ENCODE measurements at places on chromosomes 5 and 9. TPM values are rescaled to one million over a fixed set of nuclear protein-coding genes. Genes with fewer than 3 reads are reported as not detected.

DNA sequence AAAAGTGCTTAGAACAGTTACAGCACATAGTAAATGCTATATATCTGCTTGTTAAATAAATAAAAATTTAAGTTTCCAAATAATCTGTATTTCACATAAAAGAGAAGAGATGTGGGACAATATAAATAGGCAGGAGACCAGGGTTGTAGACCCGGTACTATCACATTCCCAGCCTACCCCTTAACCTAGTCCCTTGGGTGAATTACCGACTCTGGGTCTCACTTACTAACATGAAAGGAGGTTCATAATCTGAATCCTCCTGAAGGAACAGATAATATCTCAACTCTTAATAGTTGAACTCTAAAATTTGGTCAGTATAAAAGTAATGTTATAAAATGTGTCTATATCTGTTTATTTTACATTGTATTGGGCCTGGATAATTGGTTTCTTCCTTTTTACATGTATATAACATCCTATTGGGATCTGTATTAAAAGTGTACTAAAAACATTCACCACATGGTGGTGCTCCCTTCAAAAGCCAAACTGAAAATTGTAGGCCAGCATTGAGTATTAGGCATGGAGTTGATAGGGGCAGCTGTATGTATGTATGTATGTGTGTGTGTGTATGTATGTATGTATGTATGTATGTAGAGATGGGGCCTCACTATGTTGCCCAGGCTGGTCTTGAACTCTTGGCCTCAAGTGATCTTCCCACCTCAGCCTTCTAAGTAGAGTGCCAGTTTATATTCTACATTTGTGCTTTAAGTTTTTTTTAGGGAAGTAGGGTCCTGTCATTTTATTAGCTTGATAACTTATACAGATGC is 64.2 kb upstream of the ABL1 start:
- no peaks in the 10 kb centered on the region for H3K36me3 ChIP-seq
- H3K27me3 ChIP-seq = no peaks in the 10 kb centered on the region
- peak; percentile 71 for DNase-seq
- no peak overlapping the region for H3K27ac ChIP-seq

GRCh38 chr5:112097768-112098167 is 321.3 kb downstream of the EPB41L4A start:
- H3K36me3 ChIP-seq = no peaks in the 10 kb centered on the region
- no peaks in the 10 kb centered on the region for H3K27me3 ChIP-seq
- H3K4me3 ChIP-seq = no peak overlapping the region

- H3K36me3 ChIP-seq = no peaks in the 10 kb centered on the region
- peaks cover 22% of the 10 kb centered on the region for H3K27me3 ChIP-seq
- DNase-seq = no peak
- H3K4me3 ChIP-seq = no peak overlapping the region
- H3K4me1 ChIP-seq = peaks cover 4% of the 10 kb centered on the region
- H3K27ac ChIP-seq = no peak overlapping the region
These were observed 39.3 kb upstream of the ADRA1B start for GRCh38 chr5:159877016-159877415.

GRCh38 chr5:138051441-138052296 is 18.8 kb upstream of the FAM13B start:
- H3K27me3 ChIP-seq = no peaks in the 10 kb centered on the region
- H3K4me1 ChIP-seq = no peaks in the 10 kb centered on the region
- no peak overlapping the region for H3K4me3 ChIP-seq
- no peaks in the 10 kb centered on the region for H3K36me3 ChIP-seq
- H3K27ac ChIP-seq = no peak overlapping the region

- H3K27ac ChIP-seq = peak overlapping the region; percentile 64
- no peaks in the 10 kb centered on the region for H3K36me3 ChIP-seq
- peaks cover 13% of the 10 kb centered on the region for H3K4me1 ChIP-seq
- peaks cover 21% of the 10 kb centered on the region for H3K27me3 ChIP-seq
- H3K4me3 ChIP-seq = no peak overlapping the region
These were observed 5.5 kb upstream of the HTR4 start for GRCh38 chr5:148659641-148660345.

GRCh38 chr5:158875272-158875679 is 224.4 kb downstream of the EBF1 start:
- no peaks in the 10 kb centered on the region for H3K27me3 ChIP-seq
- no peaks in the 10 kb centered on the region for H3K36me3 ChIP-seq
- H3K4me3 ChIP-seq = no peak overlapping the region
- no peak for DNase-seq
- H3K27ac ChIP-seq = no peak overlapping the region
- no peaks in the 10 kb centered on the region for H3K4me1 ChIP-seq

- no peaks in the 10 kb centered on the region for H3K36me3 ChIP-seq
- no peak overlapping the region for H3K27ac ChIP-seq
- H3K4me1 ChIP-seq = no peaks in the 10 kb centered on the region
- peak; percentile 16 for DNase-seq
- no peak overlapping the region for H3K4me3 ChIP-seq
These were observed 2118.6 kb upstream of the C9orf72 start for GRCh38 chr9:29691758-29692407.

DNA sequence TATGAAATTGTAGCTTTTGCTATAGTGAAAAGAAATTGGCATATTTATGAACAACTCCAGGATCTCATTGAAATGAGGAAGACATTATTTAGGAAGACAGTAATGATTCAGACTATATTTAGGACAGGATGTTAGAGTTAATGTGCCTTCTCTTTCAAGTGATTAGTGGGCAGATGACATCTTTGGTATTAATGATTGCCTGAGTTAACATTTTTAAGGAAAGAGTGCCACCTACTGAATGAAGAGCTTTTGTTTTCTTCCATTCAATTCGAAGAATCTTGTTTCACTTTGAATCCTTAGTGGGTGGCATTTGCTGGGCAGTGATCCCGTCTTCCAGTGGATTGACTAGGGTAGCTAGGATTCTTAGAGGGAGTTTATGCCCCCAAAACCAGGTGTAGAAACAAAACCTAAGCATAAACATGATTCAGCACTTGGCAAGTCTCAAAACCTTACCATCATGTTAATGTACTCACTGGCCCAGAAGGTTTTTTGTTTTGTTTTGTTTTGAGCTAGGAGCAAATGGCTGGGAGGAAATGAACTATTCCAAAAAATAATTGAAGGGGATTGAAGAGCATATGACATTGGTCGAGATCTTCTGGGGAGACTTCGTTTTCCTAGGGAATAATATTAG is 23.2 kb downstream of the MAP3K1 start:
- peak overlapping the region; percentile 21 for H3K27ac ChIP-seq
- H3K4me3 ChIP-seq = no peak overlapping the region
- no peaks in the 10 kb centered on the region for H3K36me3 ChIP-seq
- peak; percentile 47 for DNase-seq
- H3K27me3 ChIP-seq = no peaks in the 10 kb centered on the region
- H3K4me1 ChIP-seq = peaks cover 17% of the 10 kb centered on the region

DNA sequence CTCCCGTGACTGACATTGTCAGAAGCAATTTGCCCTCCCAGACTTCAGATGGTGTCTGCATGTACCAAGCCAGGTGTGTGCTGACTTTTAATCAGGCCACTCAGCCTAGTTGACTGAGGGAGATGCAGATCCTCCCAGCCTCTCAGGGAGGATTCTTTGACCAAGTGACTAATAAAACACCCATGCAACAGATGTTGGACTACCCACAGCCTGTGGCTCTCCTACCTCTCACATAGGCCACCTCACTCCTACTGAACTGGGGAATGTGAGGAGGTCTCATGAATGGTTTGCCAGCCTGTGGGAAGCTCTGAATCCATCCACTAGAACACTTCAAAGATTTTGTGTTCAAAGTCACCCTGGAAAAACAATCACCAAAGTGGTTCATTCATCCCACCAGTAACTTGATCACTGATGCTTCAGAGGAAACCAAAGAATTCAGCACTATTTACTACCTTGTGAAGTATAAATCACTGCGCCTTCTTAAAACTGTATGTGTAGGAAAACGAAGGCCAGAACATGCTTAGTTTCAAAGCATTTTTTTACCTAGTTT is 80.1 kb downstream of the ESM1 start:
- no peaks in the 10 kb centered on the region for H3K4me1 ChIP-seq
- no peak overlapping the region for H3K4me3 ChIP-seq
- no peak for DNase-seq
- no peaks in the 10 kb centered on the region for H3K36me3 ChIP-seq
- no peak overlapping the region for H3K27ac ChIP-seq
- no peaks in the 10 kb centered on the region for H3K27me3 ChIP-seq

The CDX1 gene
- total RNA-seq = 54.6 TPM

The EQTN gene
- total RNA-seq = 1.1 TPM

The BHMT2 gene
- total RNA-seq = not detected

The DND1 gene
- total RNA-seq = 1.3 TPM

The CDC14B gene
- 33.4 TPM for total RNA-seq

Measured in hepatocyte (in vitro differentiated cells).